Midbrain (tissue), 1 donor: ENCODE measurements at places on chromosomes 7 and 10.
A peak's percentile ranks its signal among the peaks of the same experiment; 100 is the strongest.

- DNase-seq: no peak
These were observed 15.4 kb downstream of the SP4 start for GRCh38 chr7:21443149-21443841.

- no peak for DNase-seq
These were observed 10.7 kb downstream of the HIP1 start for GRCh38 chr7:75727881-75728593.

GRCh38 chr7:31054608-31055278, 2.6 kb downstream of the ADCYAP1R1 start:
- DNase-seq: no peak

GRCh38 chr7:66110856-66111255, 3.8 kb upstream of the CRCP start:
- no peak for DNase-seq

DNA sequence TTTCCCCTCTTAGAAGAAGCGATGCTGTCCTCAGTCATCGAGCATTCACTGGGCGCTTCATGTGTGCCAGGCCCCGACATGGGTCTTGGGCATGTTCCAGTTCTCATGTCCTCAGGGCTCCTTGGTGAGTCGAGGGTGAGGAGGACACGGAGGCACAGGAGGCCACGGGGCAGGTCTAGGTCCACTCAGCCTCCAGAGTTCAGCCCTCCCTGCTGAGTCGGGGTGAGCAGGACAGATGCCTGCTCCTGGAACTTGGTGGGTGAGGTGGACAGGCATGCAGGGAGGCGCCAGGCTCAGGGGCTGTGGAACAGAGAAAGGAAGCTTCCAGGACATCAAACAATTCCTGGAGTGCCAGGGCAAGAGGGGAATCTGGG, 87.4 kb downstream of the BMS1 start:
- DNase-seq: no peak

DNA sequence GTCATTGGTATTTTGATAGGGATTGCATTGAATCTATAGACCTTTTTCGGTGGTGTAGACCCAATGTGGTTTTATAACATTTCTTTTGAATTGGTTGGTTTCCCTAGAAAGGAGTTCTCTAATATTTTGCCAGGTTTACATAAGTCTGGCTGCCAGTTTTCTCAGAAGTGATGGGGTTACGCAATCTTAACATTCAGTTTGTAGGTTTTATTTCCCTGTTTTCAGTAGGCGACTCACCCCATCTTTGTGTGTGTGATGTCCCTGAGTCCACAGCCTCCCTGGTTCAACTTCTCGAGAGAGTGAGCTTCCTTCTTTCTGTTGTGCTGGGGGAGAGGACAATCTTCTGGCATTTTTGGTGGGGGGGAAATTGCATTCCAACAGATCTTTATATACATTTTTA, 9.6 kb upstream of the KIF5B start:
- DNase-seq: no peak

DNA sequence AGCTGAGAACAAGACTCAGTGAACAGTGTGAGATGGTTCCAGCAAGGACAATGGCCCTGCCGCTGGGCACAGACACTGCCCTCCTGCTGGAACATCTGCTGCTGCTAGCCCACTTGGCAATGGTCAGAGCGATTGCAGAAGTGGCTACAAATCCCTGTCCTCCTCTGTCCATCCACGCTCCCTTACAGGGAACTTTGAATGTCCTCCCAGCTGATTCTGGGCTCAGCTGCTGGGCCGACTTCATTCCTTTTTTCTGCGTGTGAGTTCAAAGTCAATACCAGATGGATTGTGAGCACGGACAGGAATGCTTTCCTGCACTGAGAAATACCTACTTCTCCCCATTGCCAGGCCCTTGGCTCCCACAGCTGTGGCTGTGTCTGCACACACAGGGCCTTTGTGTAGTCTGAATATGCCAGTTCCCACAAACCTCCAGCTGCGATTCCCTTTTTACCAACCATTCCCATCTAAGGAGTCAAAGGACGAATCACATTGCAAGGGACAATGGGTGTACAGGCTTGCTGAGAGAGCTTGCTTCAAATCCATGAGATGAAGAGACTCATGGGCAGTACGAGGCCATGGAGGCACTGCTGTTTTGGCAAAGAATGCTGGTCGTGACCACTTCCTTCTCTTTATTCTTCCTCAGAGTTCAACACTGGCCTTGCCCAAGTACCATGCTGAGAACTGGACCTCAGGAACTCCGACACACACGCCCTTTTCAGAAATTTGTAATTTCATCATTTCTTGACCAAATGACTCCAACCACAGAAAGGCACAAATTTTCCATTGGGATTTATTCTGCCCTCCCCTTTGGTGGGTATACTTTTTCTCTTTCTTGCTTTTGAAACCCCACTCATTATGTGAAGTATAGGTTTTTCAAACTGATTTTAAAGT, 44.2 kb downstream of the BPGM start:
- peak; percentile 88 for DNase-seq

GRCh38 chr10:131630772-131631258, 270.0 kb upstream of the PPP2R2D start:
- DNase-seq: no peak

- DNase-seq: no peak
These were observed 184.7 kb upstream of the PRPS1L1 start for GRCh38 chr7:18212308-18212707.

DNA sequence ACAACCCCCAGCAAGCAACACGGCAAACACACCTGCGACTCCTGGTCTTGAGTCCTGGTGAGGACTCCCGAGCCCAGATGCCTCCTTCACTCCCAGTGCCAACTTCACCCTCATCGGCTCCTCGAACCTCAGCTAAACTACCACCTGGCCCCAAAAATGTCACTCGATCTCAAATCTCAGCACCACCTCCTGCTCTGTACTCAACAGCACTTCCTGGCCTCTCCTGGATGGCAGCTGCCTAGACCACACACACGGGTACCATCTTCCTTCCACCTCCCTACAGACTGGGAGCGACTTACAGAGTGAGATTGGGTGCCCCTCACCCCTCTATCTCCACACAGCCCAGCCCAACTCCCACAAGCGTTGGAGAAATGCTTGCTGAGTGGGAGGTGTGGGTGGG, 123.9 kb upstream of the MGMT start:
- DNase-seq: no peak

DNA sequence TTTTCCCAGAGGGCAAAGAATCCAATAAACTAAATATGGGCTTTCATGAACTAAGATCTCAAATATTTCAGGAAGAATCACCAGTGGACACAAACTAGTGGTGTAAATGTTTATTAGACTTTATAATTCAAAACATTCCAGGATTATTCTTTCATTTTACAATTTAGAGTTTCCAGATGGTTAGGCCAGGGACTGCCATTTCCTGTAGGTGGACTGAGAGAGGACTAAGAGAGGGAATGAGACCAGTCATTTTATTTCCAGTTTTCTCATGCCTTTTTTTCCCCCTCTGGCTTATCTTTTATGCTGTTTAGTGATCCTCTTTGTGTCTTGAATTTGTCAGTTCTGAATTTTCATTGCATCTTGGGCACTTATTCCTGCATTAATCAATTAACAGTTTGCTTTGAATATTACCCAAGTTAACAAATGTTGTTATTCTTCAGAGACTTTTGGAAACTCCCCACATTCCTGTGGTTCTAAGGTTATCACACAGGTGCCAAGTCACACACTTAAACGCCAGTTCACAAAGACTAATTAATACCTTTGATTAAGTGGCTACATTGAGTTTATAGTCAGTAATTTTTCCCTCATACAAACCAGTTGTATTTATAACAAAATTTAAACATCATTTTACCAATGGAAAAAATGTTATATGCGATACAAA, 12.3 kb downstream of the CISD1 start:
- no peak for DNase-seq

- DNase-seq: no peak
These were observed 5.1 kb upstream of the CYP2C18 start for GRCh38 chr10:94678475-94678874.

DNA sequence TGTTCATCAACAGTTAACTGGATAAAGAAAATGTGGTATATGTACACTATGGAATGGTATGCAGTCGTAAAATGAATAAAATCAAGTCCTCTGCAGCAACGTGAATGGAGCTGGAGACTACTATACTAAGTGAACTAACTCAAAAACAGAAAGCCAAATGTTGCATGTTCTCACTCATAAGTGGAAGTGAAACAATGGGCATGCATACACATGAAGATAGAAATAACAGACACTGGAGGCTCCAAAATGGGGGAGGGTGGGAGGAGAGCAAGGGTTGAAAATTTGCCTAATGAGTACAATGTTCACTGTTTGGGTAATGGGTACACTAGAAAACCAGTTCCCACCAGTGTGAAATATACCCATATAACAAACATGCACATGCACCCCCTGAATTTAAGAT, 179.5 kb downstream of the ZWINT start:
- no peak for DNase-seq

DNA sequence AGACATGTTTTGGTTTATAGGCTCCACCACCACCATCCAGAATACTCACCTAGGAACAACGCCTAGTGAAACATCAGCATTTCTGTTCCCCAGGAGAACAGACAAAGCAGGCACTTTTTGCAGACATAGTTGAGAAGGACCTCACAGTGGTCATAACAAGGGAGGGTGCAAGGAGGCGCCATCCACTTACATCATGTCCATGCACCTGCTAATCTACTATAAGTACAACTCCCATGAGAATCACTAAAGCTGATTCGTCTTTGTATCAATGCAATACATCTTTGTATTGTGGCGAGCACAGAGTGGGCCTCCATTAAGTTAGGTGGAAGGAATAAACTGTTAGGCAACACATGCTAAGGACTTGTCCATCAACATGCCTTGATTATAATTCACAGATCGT, 207.1 kb downstream of the KCNMA1 start:
- no peak for DNase-seq

DNA sequence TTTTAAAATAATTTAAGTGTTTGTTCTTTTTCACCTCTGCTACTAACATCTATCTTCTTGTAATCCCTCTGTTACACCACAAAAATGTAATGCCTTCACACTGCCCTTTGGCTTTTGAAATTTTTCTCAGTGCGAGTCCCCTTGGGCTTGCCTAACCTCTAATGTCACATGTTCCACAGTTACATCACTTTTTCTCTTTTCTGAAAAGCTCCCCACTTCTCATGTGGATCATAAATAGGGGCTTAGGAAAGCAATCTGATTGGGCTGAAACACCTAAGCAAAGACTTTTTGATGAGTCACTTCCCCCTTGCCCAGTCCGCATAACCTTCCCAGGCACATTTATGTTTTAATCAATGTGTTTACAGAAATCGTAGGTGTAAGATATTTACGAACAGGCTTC, 288.2 kb downstream of the IPMK start:
- no peak for DNase-seq

- no peak for DNase-seq
These were observed 1155.6 kb downstream of the TYW1 start for GRCh38 chr7:68152205-68152604.

- DNase-seq: no peak
These were observed 64.5 kb downstream of the NAMPT start for GRCh38 chr7:106220307-106220706.

DNA sequence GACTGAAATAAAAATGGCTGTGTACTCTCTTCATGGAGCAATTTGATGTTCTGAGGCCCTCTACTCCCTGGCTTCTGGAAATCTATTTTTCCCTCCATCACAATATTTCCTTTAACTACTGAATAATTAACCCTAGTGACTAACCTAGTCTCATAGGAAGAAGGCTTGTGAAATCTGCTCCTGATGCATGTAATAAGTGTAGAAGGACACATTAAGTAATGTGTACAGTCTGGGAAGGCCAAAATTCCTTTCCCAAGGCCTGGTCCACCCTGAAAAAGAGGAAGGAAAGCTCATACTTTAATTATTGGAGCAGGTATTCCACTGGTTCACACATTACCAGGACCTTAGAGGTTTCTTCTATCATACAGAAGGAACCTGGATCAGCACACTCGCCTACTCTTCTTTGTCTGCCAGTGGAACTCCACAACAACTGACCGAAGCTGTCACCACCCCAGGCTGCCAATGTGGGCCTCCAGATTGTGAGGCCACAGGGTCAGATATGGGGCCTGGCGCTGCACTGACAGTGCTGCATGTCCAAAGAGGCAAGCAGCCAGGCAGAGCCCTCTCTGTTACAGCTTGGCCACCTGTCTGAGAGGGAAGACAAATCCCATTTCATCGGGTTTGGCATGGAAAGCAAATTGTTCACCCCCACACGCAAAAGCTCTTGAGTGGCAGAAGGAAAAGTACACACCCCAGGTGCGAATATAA, 54.4 kb upstream of the FAM133B start:
- DNase-seq: peak; percentile 21

- DNase-seq: no peak
These were observed 4.7 kb downstream of the CCNY start for GRCh38 chr10:35340975-35341374.

DNA sequence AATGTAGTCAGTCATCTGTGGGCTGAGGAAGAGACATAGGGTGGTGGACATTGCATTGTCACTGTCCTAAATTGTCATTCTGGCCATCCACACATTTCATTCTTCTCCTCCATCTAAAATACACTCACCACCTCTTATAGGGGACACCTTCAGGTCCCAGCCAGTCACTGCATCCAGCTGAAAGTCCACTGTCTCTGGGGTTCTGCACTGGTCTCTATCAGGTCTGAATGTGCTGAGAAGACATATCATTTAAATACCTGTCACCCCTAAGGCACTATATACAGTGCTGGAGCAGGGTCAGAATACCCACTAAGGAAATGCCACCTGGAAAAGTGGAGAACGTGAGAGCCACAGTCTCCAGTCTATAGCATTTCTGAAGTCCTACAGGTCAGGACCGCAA, 29.6 kb downstream of the SH2D4B start:
- DNase-seq: no peak

DNA sequence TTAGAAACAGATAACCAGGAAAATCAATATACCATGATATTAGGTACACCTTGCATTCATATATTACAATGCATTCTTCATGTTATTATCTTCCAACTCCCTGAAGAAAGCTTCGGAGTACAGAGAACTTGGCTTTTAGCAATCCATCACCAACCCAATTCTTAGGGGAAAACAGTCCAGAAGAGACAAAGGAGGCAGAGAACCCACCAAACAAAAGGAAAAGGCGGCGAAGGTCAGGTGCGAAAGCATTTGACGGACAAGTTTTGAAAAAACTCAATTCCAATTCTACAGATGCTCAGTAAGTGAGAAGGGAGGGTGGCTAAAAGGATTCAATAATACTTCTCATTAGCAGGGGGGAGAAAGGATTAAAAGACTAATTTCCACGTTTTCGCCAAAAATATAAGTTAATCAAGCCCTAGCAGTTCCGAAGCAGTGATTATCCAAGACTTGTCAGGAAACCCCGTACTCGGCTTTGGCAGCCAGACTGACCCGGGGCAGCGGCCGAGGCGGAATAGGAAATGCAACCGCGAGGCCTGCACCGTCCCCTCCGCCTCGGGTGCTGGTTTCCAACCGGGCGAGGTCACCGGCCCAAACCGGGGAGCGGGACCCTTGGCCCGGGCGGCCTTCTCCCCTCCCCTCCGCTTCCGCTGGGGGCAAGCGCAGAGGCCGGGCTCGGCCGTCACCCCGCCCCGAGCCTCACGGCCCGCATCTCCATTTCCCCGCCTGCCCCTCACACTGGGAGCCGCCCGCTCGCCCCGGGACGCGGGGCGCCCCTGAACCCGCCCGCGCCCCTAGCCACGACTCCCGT, 747 bp downstream of the GDI2 start:
- DNase-seq: peak; percentile 47
